ENCODE measurements at places on chromosomes 12 and 14. TPM values are rescaled to one million over a fixed set of nuclear protein-coding genes. Genes with fewer than 3 reads are reported as not detected.

ANO2 gene
- 3.3 TPM for total RNA-seq

SPIC gene
- total RNA-seq = not detected

C1QL4 gene
- total RNA-seq = not detected

GRCh38 chr14:97251491-97252155, 454.4 kb downstream of the VRK1 start:
- no peaks in the 10 kb centered on the region for H3K36me3 ChIP-seq
- no peaks in the 10 kb centered on the region for H3K4me1 ChIP-seq
- H3K27me3 ChIP-seq = peaks cover 3% of the 10 kb centered on the region
- no peak for DNase-seq

DNA sequence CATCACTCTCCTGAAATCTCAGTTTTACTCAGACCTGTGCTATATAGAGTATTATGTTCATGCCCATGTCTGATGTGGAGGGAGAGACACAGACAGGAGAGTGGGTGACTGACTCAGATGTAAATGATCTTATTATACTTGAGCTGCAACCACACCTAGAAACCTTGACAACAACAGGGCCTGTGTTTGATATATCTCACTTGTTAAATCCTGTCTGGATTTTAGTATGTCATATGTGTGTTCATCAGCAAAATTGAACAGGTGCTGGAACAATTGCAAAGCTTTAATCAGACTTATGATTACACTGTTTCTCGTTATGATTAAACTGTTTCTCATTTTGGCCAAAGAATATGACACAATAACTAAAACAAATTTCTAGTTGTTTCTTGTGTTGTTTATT, 37.7 kb downstream of the DIP2B start:
- H3K4me3 ChIP-seq = no peak overlapping the region
- no peaks in the 10 kb centered on the region for H3K27me3 ChIP-seq
- no peaks in the 10 kb centered on the region for H3K36me3 ChIP-seq
- no peak overlapping the region for H3K27ac ChIP-seq
- H3K4me1 ChIP-seq = peaks cover 22% of the 10 kb centered on the region

DNA sequence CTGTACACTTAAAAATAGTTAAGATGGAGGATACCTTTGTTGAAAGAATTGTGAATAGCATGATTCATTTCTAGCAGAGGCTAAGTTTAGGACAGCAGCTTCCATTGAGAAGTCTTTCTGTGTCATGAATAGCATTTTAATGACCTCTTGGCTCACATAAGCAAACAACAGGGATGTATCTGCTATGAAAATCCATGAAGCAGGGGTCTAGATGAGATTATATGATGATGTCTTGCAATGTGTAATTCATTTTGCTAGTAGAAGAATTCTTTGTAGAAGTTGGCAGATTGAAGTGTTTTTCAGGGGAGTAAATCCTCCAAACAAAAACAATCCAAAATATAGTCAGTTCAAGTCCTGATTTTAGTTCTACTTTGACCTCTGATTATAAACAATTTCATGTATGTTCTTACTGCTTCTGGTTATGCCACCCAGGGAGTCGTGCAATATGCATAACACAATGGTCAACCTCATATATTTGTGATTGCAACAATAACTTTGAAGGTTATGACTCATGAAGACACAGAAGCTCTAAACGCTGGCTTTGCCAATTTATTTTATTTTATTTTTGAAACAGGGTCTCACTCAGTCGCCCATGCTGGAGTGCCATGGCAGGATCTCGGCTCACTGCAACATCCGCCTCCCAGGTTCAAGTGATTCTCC, 6.9 kb upstream of the RD3L start:
- no peaks in the 10 kb centered on the region for H3K4me1 ChIP-seq
- no peak overlapping the region for H3K27ac ChIP-seq
- H3K36me3 ChIP-seq = no peaks in the 10 kb centered on the region
- no peak overlapping the region for H3K4me3 ChIP-seq
- no peaks in the 10 kb centered on the region for H3K27me3 ChIP-seq
